ENCODE measurements at places on chromosomes 16 and 17.

DNA sequence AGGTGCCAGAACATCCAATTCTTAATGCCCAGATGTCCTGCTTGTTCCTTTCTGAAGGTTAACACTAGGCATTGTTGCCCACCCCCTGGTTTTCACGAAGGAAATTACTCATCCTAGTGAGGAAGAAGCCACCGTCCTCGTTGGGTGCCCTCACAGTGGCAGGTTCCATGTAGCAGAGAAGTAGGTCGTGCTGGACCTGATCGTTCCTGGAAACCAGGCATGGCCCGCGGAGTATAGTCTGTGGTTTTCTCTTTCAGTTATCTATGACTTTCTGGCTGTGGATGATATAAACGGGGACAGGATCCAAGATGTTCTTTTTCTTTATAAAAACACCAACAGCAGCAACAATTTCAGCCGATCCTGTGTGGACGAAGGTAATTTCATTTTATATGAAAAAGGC is 16.5 kb downstream of the RGS11 start:
- no peak for DNase-seq

GRCh38 chr17:58513965-58514769 is at the start of gene MTMR4:
Gene MTMR4, minus strand, starts transcription at chr17:58514638. Its CDS starts 231 bp downstream, at chr17:58514407.
- DNase-seq, result peak; percentile 67

DNA sequence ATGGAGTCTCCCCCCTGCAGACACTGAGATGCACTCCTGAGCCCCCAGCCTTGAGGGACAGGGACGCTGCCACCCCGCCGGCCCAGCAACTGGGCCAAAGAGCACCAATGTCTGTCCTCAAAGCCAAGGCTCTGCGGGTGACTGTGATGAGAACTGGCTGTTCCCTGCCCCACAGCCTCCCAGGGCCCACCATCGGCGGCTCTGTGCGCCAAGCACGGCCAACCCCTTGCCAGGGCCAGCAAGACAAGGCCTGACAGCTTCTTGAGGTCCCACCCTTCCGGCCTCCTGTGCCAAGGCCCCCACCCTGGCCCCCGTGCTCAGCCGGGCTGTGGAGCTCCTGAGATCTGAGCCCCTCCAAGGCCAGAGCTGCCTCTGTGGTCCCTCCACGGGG is 34.2 kb upstream of the PABPN1L start:
- no peak for DNase-seq

DNA sequence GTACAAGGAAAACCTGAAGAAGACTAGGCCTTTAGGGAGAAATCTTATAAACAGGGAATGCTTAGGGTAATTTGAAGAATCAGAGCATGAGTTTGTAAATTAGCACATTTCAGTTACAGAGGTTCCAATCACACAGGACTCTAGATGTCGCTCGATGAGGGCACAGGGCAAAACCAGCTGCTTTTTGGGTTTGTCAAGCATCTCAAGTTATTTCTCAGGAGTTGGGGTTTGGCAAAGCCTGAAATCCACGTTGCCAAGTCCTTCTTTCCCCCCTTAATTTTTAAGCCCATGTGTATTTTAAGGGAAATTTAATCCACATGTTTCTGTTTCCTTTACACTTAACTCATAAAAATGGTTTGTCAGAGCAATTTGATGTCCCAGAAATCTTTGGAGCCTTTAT is 146.9 kb downstream of the ANKFN1 start:
- DNase-seq, result no peak

DNA sequence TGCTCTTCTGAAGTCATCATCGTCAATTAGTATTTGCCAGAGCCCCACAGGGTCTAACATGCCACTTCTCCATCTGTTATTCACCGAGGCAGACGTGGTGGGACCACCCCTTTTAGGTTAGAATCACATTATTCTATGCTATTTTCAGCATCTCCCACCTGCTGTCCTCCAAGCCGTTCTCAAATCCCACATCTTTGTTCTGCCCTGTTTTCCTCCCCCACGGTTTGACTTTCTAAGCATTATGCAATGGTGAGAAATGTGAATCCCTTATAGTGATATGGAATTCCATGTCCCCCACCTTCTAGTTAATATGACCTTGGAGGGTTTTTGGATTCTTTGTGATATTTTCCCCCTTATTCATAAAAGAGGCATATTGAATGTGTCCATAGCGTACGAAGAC is 634.1 kb upstream of the RBFOX1 start:
- no peak for DNase-seq

DNA sequence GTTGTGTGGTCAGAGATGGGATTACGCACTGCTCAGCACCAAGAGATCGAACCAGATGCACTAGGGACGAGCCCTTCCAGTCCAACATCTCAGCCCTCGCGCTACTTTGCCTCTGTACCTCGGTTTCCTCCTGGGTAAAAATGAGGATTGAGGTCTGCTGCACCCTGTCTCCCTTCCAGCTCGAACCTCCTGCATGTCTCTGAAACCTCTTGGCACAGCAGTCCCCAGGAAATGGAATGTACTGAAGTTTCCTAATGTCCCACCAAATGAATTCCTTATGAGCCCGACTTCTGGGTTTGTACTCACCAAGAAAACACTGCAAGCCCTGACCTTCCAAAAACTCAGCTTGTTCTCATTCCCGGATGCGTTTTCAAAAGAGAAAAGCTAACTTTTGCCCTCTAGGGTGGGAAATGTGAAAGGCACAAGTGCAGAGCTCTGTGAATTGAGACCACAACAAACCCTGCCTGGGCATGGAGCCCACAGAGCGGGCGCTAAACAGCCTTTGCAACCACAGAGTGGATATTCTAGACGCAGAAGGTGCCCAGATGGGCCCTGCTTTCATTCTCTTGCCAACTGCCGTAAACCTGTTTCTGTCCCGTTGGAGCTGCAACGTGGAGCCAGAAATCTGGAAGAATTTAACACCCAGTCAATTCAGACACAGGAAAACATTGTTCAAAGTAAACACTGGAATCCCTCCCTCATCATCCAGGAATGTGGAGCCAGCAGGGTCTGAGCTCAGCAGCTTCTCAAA is 10.3 kb downstream of the CDRT4 start:
- no peak for DNase-seq

GRCh38 chr16:77416939-77417480 is 17.8 kb downstream of the ADAMTS18 start:
- no peak for DNase-seq

- no peak for DNase-seq
These were observed 3.7 kb downstream of the VAMP2 start for GRCh38 chr17:8159032-8159400.

DNA sequence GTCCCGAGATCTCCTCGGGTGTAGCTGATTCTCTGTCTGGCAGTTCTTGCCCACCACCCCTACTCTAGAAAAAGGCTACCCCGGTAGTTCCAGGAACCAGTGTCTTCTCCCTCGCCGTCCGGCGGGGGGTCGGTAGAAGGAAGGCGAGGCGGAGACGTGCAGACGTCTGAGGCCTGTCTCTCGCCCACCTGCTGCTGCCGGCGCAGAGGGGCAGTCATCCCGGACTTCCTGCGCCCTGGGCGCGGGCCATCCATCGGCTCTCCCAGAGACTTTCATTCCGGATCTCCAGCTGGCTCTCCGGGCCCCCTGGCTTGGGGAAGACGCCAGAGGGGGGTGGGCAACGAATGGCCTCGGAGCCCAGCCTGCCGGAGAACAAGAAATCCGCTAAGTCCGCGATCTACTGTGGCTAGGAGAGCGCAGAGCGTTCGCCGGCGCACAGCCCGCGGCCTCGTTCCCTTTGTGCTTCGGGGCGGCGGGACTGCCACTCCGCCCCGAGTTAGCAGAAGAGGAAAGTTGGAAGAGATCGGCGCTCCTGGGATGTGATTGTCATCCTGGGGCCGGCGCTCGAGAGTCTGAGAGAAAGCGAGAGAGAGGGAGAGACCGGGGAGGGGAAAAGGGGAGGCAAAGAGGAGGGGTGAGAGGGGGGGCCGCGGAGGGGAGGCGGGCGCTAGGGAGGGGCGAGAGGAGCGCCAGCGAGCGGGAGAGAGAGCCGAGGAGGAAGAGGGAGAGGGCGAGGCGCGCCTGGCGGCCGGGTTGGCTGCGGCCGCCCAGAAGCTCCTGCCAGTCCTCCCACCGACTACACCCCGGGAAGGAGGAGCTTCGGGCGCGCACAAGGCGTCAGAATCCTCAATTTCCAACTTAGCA is at the start of gene IRX5:
TSS of gene IRX5 (plus strand) at position 861 of the 864 bp plus-strand sequence. CDS start 334 bp downstream, outside the sequence.
- no peak for DNase-seq

- DNase-seq, result no peak
These were observed 8.9 kb upstream of the CDC42EP4 start for GRCh38 chr17:73320601-73321264.

DNA sequence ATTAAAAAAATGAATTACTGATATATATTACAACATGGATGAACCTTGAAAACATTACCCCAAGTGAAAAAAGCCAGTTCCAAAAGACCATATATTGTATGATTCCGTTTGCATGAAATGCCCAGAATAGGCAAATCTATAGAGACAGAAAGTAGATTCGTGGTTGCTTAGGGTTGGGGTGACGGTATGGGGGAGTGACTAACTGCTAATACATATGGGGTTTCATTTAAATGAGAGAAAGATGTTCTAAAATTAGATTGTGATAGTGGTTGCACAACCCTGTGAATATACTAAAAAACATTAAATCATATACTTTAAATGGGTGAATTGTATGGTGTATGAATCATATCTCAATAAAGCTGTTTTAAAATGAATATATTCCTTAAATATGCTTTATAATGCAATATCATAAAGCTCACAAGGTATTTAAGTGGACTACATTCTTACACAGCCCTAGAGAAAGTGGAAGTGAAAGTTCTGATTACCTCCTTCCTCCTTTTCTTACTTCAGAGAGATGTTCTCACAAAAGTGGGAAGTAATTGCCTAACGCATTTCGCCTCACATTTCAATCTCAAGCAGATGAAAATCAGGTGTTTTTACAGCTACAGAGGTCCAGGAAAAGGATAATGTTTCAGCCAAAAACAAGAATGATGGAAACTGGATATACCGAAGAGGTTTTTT is 142.7 kb upstream of the GNAO1 start:
- no peak for DNase-seq

DNA sequence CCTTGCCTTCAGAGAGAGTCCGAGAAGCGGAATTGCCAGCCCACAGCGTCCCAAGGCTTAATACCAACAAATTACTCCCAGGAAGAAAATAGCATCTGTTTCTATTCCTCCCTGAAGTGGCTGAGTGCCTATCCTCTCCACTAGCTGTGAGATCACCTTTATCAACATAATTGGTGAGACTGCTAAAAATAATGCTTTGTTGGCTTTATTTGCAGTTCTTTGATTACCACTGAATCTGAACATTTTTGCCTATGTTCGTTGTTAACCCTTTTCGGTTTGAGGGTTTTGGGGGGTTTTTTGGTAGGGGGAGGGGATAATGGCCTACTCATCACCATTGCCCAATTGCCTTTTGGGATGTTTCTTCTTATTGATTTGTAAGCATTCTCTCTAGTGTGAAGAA is 31.0 kb downstream of the MMP15 start:
- DNase-seq, result no peak

DNA sequence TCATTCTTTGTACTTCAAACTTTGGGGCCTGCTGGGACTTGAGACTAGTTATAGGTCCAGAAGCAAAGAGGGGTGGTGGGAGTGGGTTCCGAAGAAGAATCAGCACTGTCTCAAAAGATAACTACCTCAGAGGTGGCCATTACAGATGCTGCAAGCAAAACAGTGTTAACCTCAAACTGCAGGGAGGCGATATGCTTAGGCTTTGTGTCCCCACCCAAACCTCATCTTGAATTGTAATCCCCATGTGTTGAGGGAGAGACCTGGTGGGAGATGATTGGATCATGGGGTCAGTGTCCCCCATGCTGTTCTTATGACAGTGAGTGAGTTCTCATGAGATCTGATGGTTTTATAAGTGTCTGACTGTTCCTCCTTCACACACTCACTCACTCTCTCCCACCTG is 545.3 kb downstream of the XYLT1 start:
- no peak for DNase-seq

DNA sequence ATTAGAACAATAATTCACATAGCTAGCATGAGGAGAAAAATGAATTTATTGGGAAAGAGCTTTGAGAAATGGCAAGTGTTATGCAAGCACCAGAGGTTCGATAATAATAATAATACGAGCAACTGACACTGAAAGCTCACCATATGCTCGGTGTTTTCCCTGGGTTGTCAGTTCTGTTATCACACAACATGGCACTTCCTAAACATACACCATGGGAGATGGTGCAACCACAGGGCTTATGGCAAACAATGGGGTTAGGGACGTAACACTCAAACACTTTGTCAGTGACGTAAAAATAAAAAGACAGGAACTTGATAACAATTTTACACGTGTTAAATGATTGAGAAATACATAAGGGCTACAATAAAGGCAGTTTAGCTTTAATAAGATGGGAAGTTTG is 23.7 kb downstream of the OR1D5 start:
- DNase-seq, result no peak

GRCh38 chr16:22692916-22693637 is 120.9 kb upstream of the HS3ST2 start:
- DNase-seq, result no peak

Data from T follicular helper cell (primary cell).